ENCODE measurements at places on chromosomes 3 and 15. TPM values are rescaled to one million over a fixed set of nuclear protein-coding genes. Genes with fewer than 3 reads are reported as not detected.

The COL7A1 gene
- 3.0 TPM for total RNA-seq

The ZDHHC23 gene
- 2.4 TPM for total RNA-seq

The POC1A gene
- total RNA-seq, result 18.7 TPM

DNA sequence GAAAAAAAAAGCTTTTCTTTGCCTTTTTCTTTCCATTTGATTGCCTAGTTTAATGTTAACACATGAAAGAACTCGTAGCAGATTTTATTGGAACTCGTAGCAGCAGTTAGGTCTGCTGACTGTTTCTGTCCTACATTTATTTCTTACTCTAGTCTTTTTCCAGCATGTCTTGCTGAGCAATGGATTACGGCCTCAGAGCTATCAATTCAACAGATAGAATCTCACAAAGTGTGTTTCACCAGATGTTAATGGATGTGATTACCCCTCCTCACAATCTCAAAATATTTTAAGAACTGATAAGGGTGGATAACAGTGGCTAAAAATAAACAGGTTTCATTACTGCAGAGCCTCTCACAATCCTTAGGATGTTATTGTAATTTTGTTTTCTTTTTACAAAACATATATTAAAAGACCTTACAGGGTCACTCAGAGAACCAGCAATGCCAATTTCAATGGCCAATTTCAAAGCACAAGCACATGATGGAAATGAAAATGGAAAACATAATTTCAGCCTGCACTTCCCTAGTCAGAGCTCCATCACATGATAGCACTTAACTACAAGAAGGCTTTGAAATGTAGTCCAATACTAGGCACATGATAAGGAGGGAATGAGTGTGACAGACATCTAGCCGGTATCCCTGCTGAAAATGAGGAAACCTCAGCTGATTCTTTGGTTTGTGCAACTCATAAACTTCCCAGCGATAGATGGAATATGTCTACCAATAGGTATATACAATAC is 838.1 kb upstream of the SEMA6D start:
- no peak for DNase-seq
- H3K4me3 ChIP-seq, result no peak overlapping the region
- H3K4me1 ChIP-seq, result no peaks in the 10 kb centered on the region
- H3K27me3 ChIP-seq, result no peaks in the 10 kb centered on the region
- H3K36me3 ChIP-seq, result no peaks in the 10 kb centered on the region

- H3K36me3 ChIP-seq, result no peaks in the 10 kb centered on the region
- no peak overlapping the region for H3K4me3 ChIP-seq
- H3K27me3 ChIP-seq, result no peaks in the 10 kb centered on the region
- DNase-seq, result no peak
- no peak overlapping the region for H3K27ac ChIP-seq
These were observed 114.1 kb upstream of the TPM1 start for GRCh38 chr15:62928242-62928999.

The ROBO1 gene
- 169 TPM for total RNA-seq

The CCDC54 gene
- not detected for total RNA-seq

DNA sequence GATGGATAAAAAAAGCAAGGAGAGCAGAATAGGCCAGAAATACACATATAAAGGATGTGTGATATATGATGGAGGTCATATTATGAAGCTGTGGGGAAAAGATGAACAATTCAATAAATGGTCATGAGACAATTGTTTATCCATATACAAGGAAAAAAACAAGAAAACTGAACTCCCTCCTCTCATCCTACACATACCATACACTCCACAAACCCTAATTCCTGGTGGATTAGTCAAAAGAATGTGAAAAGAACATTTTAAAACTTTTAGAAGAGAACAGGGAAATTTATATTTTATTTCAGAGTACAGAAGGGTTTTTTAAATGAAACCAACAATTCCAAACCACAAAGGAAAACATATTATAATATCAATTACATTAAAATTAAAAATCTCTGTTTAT is 34.5 kb upstream of the NR2E3 start:
- DNase-seq, result no peak
- H3K27ac ChIP-seq, result no peak overlapping the region
- H3K4me3 ChIP-seq, result no peak overlapping the region
- no peaks in the 10 kb centered on the region for H3K27me3 ChIP-seq
- H3K36me3 ChIP-seq, result no peaks in the 10 kb centered on the region

The KPNA1 gene
- total RNA-seq, result 37.1 TPM

DNA sequence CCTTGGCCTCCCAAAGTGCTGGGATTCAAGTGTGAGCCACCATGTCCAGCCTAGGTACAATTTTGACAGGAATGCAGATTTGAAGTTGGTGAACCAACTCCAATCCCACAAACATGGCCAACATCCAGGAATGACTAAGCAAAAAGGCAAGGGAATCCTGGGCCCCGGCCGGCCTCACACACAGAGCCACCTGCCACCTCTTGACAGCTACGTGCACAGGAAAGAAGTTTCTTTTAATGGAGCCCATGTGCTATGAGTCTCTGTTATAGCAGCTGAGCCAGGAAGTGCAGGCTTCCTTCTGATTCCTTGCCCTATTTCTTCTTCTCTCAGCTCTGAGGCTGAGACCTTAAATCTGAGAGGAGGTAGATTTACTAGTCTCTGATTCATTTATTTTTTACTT is 8.8 kb downstream of the TMEM40 start:
- H3K4me3 ChIP-seq, result no peak overlapping the region
- no peaks in the 10 kb centered on the region for H3K27me3 ChIP-seq
- peaks cover 9% of the 10 kb centered on the region for H3K4me1 ChIP-seq
- no peaks in the 10 kb centered on the region for H3K36me3 ChIP-seq
- no peak overlapping the region for H3K27ac ChIP-seq
- no peak for DNase-seq

DNA sequence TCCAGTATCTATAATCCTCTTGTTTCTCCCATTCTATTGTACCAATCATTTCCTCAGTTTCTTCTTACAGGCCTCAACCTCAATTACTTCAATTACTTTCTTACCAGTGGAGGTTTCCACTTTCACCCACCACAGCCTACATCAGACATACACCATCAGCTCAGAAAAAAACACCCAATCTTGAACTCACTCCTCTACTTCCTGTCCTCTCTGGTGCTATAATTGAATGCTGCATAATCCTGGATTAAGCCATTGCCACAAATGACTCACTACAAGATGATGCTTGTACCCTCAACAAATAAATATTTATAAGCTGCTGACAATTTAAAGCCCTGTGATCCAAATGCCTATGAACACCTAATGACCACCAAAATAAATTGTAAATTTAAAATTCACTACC is 18.5 kb downstream of the RYK start:
- DNase-seq, result no peak
- no peak overlapping the region for H3K4me3 ChIP-seq
- H3K36me3 ChIP-seq, result no peaks in the 10 kb centered on the region
- no peak overlapping the region for H3K27ac ChIP-seq

- DNase-seq, result no peak
- H3K27me3 ChIP-seq, result no peaks in the 10 kb centered on the region
- H3K27ac ChIP-seq, result no peak overlapping the region
- H3K4me1 ChIP-seq, result peaks cover 12% of the 10 kb centered on the region
These were observed 11.1 kb upstream of the THUMPD3 start for GRCh38 chr3:9351709-9352126.

The TRH gene
- total RNA-seq, result 0.19 TPM

The PLSCR5 gene
- not detected for total RNA-seq

DNA sequence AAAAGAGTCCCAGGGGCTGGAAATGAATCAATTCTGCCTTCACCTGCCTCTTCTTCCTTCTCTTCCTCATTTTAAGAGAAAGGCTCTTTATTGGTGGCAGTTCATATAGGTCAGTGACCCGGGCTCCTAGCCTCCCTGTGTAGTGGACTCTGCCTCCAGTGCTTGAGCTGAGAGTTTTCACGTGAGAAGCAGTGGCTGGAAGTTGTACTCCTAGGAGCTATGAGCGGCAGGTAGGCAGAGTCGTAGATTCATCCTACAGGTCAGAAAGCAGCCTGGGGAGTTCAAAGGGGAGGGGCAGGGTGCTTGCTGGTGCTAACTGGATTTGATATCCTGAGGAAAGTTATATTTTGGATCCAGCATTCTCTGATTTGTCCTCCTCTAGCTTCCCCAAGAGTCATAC is 101.1 kb downstream of the RPLP1 start:
- no peaks in the 10 kb centered on the region for H3K36me3 ChIP-seq
- no peaks in the 10 kb centered on the region for H3K27me3 ChIP-seq
- no peak overlapping the region for H3K27ac ChIP-seq
- peaks cover 30% of the 10 kb centered on the region for H3K4me1 ChIP-seq
- no peak overlapping the region for H3K4me3 ChIP-seq

GRCh38 chr15:66369773-66370651 is 13.5 kb upstream of the TIPIN start:
- H3K27me3 ChIP-seq, result no peaks in the 10 kb centered on the region
- no peak overlapping the region for H3K27ac ChIP-seq
- no peaks in the 10 kb centered on the region for H3K36me3 ChIP-seq
- DNase-seq, result no peak

The HGD gene
- 0.28 TPM for total RNA-seq
